ENCODE measurements at places on chromosomes 12 and 14.
A peak's percentile ranks its signal among the peaks of the same experiment; 100 is the strongest.

- peak; percentile 81 for DNase-seq
These were observed 40.8 kb downstream of the CCDC88C start for GRCh38 chr14:91376547-91377477.

GRCh38 chr14:100709289-100710284 is 17.1 kb upstream of the DLK1 start:
- DNase-seq = peak; percentile 85

DNA sequence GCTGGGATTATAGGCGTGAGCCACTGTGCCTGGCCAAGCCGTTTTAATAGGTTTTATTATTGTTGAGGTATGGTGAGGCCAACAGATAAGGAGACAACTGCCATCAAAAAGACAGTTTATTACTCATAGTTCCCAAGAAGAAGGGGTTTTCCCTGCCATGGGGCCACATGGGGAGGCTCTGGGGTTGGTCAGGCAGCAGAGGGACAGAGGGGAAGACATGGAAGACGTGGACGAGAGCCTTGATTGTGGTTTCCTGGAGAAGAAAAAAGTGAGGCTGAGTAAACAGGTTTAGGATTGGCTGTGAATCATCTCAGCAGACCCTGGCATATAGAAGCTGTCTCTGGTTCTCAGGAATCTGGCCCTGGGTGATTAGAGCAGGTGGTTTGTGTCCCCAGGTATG is 69.9 kb downstream of the FOXN4 start:
- no peak for DNase-seq

- DNase-seq = no peak
These were observed 149.5 kb downstream of the SLC6A15 start for GRCh38 chr12:84763107-84763506.

- no peak for DNase-seq
These were observed 1613.4 kb upstream of the SEL1L start for GRCh38 chr14:83147006-83147405.

DNA sequence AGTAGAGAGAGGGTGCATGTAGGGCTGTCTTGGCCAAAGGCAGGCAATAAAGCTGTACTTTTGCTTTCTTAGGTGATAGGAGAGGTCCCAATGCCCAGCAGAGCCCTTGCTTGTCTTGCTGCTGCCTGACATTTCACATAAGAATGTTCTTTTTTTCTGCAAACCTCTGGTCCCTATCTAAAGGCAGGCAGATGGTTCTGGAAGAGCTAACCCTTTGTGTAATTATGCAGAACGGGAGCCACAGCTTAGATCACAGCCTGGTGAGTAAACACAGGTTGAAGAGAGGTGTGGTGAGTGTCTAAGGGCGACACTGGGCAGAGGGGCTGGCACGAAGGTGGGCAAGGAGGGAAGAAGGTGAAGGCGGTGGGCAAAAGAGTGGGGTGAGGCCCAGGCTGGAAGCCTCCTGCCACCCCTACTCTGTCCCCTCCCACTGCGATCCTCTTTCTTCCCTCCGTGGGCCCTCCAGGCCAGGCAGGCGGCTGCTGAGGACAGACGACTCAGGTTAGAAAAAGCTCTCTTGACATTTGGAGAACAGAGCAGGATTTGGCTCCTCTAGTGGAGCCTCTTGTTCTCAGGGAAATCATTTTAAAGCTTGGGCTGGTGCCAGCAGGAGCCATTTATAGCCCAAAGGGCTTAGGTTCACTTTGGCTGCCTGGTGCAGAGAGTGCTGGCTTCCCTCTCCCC is 42.8 kb downstream of the PRMT8 start:
- no peak for DNase-seq

- DNase-seq = no peak
These were observed 42.3 kb downstream of the CHGA start for GRCh38 chr14:92965281-92965680.

GRCh38 chr14:61438860-61439765 is 117.7 kb downstream of the PRKCH start:
- no peak for DNase-seq

GRCh38 chr12:132514216-132514820 is 24.4 kb downstream of the FBRSL1 start:
- no peak for DNase-seq

DNA sequence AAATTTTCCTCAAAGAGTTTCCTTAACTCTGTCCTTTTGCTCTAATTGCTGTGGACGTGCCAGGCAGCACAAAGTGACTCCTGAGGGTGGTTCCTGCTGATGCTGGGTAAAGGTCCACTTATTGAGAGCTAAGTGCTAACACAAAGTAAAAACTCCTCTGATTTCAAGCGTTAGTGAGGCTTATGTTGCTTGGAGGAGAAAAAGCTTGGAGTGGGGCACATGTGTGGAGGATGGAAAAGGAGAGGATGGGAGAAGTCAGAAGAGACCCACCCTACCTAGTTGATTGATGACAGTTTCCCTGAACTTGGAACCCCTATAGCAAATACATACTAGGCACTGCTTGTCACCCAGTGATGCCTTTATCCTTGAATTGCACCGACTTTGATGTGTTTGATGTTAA is 10.1 kb upstream of the SLC11A2 start:
- DNase-seq = no peak

DNA sequence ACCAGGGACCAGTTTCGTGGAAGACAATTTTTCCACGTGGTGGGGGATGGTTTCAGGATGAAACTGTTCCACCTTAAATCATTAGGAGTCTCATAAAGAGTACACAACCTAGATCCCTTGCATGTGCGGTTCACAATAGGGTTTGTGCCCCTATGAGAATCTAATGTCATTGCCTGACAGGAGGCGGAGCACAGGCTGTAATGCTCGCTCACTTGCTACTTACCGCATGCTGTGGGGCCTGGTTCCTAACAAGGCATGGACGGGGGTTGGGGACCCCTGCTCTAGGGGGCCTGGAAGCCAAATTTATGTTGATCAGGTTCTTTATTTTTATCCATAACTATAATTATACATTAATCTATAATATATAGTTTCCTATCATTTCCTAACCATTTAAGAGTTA is 315.3 kb downstream of the MED13L start:
- DNase-seq = no peak

- no peak for DNase-seq
These were observed 6.0 kb downstream of the PRMT8 start for GRCh38 chr12:3496957-3497356.

GRCh38 chr14:65465584-65465983 is 53.1 kb downstream of the FUT8 start:
- no peak for DNase-seq

DNA sequence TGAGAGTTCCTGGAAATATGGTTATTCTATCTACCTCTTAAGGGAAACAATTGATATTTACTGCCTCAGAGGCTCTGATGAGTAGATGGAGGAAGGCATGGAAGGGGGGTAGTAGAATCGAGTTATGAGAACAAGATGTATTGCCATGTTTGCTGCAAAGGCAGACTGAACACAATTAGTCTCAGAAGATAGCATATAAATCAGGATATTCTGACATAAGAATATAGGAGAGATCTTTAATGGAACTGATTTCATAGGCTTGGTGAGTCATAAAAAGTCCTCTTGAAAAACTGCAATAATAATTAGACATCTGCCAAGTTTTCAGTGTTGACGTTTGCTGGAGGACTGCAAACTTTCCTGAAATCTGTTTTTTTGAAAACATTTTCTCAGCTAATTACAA is 636.1 kb downstream of the TMTC2 start:
- DNase-seq = no peak

- peak; percentile 34 for DNase-seq
These were observed 138.9 kb downstream of the HMGA2 start for GRCh38 chr12:65962921-65963861.

DNA sequence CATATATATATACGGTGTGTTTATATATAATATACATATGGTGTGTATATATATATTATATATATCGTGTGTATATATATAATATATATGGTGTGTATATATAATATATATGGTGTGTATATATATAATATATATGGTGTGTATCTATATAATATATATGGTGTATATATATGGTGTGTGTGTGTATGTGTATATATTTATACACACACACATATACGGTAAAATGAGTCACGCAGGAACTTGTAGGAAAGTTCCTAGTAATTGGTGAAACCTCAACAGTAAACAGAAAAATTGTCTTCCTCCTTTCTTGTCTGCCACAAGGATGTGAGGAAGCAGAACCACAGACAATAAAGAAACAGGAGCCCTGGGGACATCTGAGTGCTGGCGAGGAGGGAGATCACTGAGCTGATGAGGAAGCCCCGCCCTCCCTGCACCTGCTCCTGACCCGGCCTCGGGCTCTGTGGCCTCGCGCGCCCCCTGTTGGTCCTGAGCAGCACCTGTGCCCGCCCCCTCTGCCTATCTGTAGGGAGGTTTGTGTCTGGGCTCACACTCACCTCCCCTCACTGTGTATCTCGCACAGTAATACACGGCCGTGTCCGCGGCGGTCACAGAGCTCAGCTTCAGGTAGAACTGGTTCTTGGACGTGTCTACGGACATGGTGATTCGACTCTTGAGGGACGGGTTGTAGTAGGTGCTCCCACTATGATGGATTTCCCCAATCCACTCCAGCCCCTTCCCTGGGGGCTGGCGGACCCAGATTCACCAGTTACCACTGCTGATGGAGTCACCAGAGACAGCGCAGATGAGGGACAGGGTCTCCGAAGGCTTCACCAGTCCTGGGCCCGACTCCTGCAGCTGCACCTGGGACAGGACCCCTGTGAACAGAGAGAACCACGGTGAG is 1079.4 kb downstream of the TMEM121 start:
- DNase-seq = no peak

- no peak for DNase-seq
These were observed 7.8 kb upstream of the TBPL2 start for GRCh38 chr14:55448141-55448614.

DNA sequence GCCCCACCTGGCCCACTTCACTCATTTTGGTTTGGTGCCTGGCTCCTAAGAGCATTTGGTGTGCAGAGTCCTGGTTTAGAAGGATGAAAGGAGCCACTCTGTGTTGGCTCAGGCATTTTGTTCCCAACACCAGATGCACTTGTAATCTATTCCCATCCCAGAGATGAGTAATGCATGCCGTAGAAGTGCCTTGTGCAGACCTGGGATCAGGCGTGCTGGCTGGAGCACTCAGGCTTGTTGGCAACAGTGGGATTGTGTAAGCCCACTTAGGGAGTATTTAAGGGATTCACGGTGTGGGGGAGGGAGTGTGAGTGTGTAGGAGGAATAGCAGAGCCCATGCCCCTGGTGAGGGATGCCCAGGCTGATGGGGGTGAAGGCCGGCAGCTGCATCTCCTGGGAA is 501.5 kb upstream of the TBX3 start:
- no peak for DNase-seq

GRCh38 chr12:24770821-24771220 is 178.1 kb downstream of the BCAT1 start:
- no peak for DNase-seq
